ENCODE measurements at places on chromosomes 7 and 10.

DNA sequence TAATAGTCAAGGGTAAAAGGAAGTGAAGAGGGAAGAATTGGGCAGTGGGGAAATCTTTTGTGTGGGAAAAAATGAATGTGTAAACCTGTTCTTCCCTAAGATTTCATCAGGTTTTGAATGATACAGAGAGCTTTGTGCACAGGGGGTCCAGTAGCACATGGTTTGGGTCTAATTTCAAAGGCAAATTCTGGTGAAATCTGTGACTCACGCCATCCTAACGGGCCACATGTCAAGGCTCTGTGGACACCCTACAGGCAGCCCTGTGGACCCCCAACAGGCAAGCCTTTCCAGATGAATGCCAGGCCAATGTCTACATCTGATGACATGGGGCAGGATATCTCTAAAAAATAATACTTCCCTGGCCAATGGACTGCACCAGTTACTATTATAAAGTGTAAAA, 309.8 kb downstream of the PARD3 start:
- DNase-seq = no peak

DNA sequence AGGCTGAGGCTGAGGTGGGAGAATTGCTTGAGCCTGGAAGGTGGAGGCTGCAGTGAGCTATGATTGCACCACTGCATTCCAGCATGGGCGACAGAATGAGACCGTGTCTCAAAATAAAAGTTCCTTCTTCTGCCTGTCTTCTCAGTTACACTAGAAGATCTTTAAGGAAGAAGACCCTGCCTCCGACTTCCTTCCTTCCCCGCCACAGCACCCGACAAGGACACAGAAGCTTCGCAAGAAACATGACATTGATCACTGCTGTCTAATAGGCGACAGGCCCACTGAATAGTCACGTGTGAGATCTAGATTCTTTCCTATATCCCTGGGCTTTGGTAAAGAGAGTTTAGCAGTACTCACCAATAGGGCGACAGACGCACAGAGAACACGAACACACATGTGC, 118.2 kb downstream of the PRPF18 start:
- no peak for DNase-seq

- no peak for DNase-seq
Measured at GRCh38 chr10:18777258-18777657, 118.0 kb downstream of the ARL5B start.

GRCh38 chr10:103759100-103759781, 96.1 kb downstream of the SH3PXD2A start:
- no peak for DNase-seq

DNA sequence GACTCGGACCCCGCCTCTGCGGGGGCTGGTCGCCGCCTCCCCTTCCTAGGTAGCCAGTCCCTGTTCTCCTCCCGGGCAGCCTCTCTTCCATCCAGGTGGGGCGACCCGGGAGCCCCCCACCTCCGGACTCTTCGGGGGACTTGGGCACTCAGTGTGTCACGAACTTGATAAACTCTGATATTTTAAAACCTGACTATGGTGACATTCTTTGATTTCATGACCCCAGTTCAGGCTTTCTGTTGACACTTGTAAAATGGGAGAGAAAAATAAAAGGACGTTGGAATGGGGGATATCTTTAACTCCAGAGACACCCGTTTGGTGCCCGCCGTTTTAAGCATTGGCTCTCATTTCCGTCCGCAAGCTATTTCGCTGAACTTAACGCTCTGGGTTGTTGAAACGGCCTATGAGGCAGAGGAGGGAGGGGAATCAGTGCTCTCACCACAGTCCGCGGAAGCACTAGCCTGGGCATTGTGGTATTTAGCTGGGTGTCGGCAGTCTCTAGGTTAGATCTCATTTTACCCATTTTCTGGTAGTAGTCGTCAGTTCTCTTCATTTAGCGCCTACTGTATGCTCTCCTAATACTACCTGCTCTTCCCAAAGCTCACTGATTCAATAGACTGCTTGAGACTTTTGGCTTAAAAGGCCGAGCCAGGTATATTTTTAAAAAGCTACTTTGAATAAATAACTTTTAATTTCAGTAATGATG, 738 bp downstream of the VPS26A start:
- peak; percentile 71 for DNase-seq

GRCh38 chr7:113282875-113283274, 164.5 kb upstream of the SMIM30 start:
- no peak for DNase-seq

DNA sequence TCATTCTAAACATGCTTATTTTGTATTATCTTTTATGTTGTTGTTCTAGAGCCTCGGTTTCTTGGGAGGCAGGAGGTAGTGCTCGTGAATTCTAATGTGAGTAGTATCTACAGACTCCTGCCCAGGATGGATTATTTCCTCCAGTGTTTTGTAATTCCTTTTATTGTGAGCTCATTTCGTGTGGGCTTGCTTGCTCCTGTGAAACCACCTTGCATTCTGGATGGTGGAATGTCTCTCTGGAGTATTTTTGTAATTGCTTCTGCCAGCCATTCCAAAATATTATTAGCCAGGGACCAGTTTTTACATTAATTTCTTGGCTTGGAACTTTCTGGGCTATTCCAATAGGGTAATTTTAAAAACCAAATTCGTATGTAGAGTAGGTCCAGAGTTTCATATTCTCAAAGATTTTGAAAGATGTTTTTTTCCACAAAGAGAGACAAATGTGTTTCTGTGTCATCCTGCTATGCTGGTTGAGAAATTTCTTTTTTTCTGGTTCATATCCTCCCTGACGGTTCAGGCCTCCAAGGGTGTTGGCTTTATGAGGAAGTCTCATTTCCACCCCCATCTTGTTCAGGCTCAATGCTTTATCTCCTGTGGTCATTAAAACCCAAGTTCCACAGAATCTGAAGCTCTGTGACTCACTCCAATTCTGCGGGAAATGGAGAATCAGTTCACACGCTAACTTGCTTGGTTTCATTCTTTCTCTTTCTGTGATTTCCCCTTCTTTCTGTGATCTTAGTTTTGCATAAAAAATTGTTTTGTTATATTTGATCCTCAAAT, 41.7 kb upstream of the CALD1 start:
- DNase-seq = no peak

- DNase-seq = peak; percentile 26
Measured at GRCh38 chr7:129949292-129950133, 3.2 kb downstream of the UBE2H start.

DNA sequence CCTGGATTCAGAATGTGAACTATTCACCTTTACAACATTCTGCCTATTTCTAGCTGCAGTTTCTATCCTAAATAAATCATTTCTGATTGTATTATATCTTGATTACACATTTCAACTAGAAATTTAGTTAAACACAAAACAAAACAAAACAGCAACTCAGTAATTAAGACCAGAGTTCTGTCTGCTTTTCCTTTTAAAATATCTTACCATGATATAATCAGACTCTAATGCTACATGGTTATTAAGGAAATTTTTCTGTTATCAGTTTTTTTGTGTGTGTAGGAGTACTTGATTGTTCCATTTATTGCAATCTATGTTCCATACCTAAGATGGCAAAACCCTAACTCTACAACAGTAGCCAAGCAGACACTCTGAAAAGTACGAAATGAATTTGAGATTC, 663.3 kb downstream of the NRG3 start:
- no peak for DNase-seq

DNA sequence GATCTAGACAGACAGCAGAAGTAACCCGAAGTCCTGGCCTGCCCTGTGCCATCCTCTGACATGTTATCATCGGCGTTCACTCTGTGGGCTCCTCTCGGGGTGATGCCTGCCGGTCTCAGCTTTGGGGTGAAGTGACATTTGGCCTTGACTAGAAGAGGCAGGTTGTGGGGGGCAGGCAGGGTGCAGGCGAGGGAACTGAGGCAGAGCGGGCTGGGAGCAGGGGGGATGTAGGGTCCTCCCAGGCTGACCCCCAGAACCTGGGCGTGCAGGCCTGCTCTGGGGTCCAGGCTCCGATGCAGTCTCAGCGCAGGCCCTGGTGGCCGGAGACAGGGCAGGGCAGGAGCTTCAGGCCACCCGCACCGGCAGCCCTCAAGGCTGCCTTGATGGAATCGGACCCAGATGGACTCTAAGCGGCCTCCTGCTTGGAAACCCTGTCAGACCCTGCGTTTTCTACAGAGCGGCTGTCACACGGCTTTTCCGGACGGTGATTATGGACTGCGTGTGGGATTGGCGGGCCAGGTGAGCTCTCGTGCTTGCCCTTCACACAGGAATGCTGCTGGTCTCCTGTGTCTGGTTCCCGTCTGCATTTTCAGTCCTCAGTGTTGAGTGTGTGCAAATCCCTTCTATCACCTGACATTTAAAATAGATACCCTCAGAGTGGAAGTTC, 842 bp upstream of the JAKMIP3 start:
- DNase-seq = no peak

- DNase-seq = no peak
Measured at GRCh38 chr10:103922659-103923058, 4.7 kb upstream of the STN1 start.

GRCh38 chr7:2049782-2050510, 182.8 kb downstream of the MAD1L1 start:
- no peak for DNase-seq

DNA sequence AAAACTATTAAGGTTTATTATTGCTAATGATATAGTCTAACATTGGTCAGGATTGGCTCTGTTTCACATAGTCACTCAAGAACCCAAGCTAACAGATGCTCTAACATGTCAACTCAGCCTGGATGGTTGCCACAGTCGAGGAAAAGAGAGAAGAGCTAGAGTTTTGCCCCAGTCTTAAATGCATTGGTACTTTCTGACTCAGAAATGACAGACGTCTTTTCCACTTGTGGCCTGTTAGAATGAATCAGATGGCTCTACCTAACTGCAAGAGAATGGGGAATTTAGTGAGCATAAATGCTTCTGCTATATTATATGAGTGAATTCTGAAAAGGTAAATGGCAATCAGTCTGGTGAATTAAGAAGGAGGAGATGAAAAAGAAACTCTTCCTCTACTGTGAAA, 13.9 kb downstream of the HECTD2 start:
- no peak for DNase-seq

DNA sequence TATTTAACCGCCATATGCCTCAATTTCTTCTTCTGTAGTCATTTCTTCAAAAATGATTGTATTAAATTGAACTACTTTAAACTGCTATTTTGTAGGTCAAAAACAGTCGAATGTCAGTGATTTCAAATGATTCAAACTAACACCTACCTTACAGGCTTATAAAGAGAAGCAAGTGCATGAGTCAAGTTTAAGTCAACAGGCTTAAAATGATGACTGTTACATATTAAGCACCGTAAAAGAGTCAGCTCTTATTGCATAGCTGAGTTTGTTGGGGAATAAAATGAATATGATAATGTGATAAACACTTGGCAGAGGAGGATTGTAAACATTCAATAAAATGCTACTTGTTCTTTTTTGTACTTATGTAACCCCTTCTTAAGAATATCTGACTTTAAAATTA, 90.1 kb upstream of the ANKRD1 start:
- DNase-seq = no peak

GRCh38 chr7:152979376-152979775, 219.8 kb downstream of the ACTR3B start:
- no peak for DNase-seq

- DNase-seq = no peak
Measured at GRCh38 chr7:105786520-105787470, 89.6 kb downstream of the ATXN7L1 start.

DNA sequence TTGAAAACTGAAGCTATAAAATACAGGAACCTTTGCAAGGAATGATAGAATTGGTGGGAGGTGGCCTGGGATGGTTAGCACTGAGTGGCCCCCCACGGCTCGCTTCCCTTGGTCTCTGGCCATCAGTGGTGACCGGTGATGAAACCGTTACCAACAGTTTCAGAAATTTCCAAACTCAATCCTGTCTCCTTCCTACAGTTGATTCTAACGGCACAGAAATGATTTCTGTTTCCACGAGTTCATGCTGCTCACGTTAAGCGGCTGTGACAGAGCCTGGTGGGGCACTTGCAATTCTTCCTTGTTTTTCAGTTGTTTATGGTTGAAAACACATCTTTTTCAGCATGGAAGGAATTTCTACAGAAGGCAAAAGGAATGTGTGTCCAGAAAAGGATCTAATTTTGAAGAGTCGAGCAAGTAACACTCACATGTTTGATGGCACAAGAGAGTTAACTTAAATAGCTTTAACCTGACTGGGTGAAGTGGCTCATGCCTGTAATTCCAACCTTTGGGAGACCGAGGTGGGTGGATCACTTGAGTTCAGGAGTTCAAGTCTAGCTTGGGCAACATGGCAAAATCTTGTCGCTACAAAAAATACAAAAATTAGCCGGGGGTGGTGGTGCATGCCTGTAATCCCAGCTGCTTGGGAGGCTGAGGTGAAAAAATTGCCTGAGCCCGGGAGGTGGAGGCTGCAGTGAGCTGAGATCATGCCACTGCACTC, 100.1 kb downstream of the DNAJB6 start:
- DNase-seq = no peak

DNA sequence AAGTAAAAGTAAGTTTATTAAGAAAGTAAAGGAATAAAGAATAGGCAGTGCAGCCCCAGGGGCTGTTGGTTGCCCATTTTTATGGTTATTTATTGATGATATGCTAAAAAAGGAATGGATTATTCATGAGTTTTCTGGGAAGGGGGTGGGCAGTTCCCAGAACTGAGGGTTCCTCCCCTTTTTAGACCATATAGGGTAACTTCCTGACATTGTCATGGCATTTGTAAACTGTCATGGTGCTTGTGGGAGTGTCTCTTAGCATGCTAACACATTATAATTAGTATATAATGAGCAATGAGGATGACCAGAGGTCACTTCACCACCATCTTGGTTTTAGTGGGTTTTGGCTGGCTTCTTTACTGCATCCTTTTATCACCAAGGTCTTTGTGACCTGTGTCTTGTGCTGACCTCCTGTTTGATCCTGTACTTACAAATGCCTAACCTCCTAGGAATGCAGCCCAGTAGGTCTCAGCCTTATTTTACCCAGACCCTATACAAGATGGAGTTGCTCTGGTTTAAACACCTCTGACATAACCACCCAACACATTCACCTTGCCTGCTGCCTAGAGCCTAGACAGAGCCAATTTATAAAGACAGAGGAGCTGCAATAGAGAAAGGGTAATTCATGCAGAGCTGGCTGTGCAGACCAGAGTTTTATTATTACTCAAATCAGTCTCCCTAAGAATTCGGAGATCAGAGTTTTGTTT, 10.9 kb upstream of the ERCC6 start:
- DNase-seq = no peak

- DNase-seq = peak; percentile 54
Measured at GRCh38 chr7:93117852-93118530, at the start of gene SAMD9. SAMD9 (minus strand) TSS chr7:93117979; CDS start chr7:93106097, 11,882 bp downstream.

DNA sequence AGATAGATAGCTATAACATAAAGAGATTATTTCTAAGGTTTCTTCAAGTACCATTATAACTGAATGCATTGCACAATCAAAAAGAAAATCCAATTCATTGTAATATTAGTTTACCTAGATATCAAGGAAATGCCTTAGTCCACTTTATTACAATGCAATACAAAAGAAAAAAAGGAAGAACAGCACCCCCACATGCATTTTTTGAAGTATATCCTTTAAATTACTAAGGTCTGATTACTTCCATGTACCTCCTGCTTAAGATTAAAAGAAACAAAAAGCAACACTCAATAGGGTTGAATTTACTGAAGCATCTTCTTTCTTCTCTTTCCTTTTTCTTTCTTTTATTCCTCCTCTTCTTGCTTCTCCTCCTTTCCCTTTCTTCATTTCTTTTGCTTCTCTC, 973.8 kb upstream of the LRRTM3 start:
- no peak for DNase-seq

Measured in GM06990 (cell line).